SJCRH30 (cell line): ENCODE measurements at places on chromosomes 13 and 19. TPM values are rescaled to one million over a fixed set of nuclear protein-coding genes. Genes with fewer than 3 reads are reported as not detected.

BEST2 gene
- total RNA-seq: 0.04 and 0.10 TPM in 2 replicates

DNA sequence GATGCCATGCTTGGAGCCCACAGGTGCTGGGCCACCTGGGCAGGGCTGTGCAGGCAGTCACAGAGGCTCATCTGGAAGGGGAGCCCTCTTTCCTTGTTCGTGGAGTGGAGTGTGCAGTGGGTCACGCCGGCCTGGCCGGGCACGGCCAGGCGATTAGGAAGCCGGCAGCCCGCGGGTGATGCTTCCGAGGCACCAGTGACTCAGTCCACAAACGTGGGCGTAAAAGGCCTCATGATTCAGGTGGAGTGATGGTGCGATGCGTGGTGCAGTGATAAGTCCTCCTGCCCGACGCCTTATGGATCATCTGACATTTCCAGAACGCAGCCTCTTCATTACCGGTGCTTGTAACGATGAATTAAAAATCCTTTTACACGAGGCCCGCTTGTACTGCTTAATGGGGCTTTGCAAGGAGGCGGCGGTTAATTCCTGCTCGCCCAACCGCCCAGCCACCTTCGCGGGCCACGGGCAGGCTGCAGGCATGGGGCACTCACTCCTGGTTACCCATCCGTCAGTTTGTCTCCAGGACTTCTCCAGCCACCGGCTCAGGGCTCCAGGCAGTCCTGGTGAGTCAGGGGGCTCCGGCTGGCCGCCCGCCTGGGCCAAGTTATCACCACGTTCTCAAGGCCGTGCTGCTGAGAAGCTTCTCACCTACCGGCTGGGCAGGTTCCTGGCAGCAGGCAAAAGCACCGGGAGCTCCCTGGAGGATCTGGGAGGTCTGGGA, 172.4 kb downstream of the KDM4B start:
- no peak overlapping the region for H3K4me3 ChIP-seq
- H3K27ac ChIP-seq: no peak overlapping the region
- no peak for DNase-seq
- H3K27me3 ChIP-seq: no peaks in the 10 kb centered on the region

DNA sequence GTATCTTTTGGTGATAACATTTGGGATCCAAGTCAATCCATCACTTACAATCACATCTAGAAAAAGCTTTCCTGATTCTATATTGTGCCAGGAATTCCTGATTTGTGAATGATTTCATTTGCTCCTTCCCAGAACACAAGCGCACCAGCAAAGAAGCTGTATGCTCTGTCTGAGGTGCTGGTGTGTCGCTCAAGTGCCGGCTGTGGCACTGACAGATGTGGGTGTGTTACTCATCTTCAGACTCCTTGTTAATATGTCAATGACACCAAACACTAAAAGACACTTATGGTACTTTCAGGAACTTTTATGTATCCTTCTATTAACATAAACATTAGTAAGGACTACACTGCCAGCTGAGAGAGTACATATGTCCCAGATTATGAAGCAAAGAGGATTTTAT, 429.1 kb downstream of the ITGBL1 start:
- H3K27me3 ChIP-seq: no peaks in the 10 kb centered on the region
- H3K27ac ChIP-seq: no peak overlapping the region
- H3K4me1 ChIP-seq: peaks cover 3% of the 10 kb centered on the region
- no peak for DNase-seq

DNA sequence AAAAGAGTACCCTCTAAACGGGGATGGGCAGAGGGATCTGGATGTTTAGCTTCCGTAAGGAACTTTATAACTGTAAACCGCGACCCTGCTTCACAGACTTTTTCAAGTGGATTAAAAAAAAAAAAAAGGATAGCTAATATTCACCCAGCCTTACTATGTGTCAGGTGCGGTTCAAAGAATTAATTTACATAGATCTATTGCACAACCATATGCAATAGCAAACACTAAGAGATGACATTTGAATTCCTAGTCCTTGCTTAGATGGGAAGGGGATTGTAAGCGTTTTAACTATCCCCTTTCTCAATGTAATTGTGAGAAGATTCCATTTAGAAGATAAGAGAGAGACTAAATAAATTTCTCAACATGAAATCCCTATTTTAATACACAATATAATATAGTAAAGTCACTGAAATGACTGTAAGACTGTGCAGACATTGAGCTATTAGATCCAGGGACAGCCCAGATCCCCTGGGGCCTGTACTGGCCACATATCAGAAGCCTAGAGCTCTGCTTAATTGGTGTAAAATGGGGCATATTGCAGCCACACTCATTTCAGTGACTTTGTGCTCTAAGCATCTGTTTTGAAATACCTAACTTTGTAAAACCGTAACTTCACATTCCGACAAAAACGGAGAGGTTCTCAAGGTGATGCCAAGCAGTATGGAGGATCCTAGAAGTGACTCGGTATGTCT, 13.6 kb downstream of the LATS2 start:
- no peaks in the 10 kb centered on the region for H3K27me3 ChIP-seq
- peaks cover 7% of the 10 kb centered on the region; the same call in 1 of the 2 replicates for H3K4me1 ChIP-seq
- no peak overlapping the region for H3K4me3 ChIP-seq

NLRP5 gene
- total RNA-seq: not detected in 2 replicates

DNA sequence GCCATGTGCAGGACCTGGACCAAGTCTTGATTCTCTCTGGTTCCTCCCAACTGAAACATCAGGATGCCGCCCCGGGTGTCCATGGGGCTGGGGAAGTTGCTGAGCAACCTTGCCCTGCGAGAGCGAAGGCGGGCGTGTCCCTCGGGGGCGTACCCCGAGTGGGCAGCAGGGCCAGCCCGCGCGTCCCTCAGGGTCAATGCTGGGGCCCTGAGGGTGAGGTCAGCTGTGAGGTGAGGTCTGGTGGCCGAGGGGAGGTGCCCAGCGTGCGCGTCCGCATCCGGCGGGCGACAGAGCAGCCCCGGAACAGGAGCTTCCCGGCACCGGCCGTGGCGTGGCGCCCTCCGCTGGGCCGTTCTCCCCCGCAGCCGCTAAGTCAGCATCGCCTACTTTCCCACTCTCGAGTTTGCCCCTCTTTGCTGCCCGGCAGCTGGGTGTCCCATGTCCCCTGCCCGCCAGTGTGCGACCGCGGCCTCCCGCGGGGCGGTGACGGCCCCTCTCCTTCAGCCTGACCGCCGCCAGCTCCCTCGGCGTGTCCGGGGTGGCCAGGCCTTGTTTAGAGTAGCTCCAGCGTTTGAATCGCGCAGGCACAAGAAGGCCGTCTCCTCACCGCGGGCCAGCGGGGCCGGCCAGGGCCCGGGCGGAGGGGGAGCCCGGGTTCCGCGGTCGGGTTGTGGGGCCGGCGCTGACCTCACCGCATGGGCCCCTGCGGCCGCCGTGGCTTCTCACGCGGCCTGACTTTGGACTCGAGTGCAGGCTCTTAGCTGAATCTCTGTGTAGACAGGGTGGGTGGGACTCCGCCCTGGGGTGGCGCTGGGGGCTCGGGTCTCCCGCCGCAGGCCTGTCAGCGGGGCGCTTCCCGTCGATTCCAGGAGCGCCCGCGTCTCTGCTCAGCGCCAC, 33.0 kb downstream of the GJA3 start:
- H3K36me3 ChIP-seq: no peaks in the 10 kb centered on the region
- H3K4me3 ChIP-seq: peak overlapping the region; percentile 77
- peak overlapping the region; percentile 52 for H3K27ac ChIP-seq
- H3K4me1 ChIP-seq: no peaks in the 10 kb centered on the region

DNA sequence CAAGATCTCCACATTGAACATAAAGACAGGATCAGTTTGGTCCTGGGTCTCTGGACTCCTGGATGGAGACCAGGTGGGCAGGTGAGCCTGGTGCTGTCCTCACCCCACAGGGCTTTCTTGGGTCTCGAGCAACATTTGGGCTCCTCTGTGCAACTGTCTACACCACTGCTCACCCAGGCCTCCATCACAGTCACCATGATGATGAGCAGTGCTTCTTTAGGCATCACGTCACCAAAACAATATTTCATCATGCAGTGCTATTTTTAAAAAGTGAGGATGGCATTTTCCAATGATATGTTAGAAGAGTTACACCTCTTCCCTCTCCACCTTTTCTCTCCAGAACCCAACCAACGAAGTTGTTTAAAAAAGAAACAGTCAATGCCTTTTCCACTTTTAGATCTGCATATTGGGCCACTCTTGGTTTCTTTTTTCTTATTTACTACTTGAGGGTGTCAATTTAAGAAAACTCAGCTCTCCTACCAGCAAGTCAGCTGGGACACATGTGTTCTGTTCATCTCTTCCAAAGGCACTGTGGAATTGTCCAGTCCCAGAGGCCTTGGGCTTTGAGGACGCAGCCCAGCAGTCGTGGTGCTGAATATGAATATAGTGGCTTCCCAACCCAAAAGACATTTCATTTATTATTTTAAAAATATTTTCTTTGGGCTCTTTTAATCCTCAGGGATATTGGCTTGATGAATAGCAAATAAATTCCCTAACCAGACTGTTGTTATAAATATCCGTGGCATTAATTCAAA, 405.7 kb downstream of the KCNRG start:
- no peak overlapping the region for H3K27ac ChIP-seq
- no peaks in the 10 kb centered on the region for H3K27me3 ChIP-seq
- H3K36me3 ChIP-seq: no peaks in the 10 kb centered on the region
- H3K4me3 ChIP-seq: no peak overlapping the region
- no peaks in the 10 kb centered on the region for H3K4me1 ChIP-seq

DNA sequence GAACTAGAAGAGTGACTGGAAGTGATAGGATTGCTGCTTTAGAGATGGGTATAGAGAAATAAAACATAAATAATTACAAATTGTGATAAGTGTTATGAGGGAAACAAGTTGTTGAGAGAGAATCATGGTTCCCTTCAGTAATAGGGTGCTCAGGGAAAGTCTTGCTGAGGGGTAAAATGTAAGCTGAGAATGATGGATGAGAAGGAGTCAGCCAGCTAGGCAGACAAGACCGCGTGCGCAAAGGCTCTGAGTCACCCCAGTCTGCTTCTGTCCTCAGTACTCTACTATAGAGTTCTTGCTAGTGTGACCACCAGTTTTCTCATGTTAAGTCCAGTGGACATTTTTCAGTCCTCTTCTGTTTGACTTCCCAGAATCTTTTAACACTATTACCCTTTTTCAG, 39.5 kb downstream of the PCCA start:
- no peaks in the 10 kb centered on the region for H3K4me1 ChIP-seq
- no peak for DNase-seq
- H3K27ac ChIP-seq: no peak overlapping the region
- no peaks in the 10 kb centered on the region for H3K27me3 ChIP-seq

RGCC gene
- not detected in 2 replicates for total RNA-seq

DEDD2 gene
- total RNA-seq: 16.2 and 18.0 TPM in 2 replicates

KCNN4 gene
- total RNA-seq: 0.38 and 0.63 TPM in 2 replicates

GPR42 gene
- not detected in 2 replicates for total RNA-seq

- H3K4me1 ChIP-seq: peaks cover 10% of the 10 kb centered on the region
- H3K27me3 ChIP-seq: no peaks in the 10 kb centered on the region; the same call in 1 of the 2 replicates
- DNase-seq: no peak
Measured at GRCh38 chr19:49160450-49161189, 3.0 kb downstream of the TRPM4 start.

DNA sequence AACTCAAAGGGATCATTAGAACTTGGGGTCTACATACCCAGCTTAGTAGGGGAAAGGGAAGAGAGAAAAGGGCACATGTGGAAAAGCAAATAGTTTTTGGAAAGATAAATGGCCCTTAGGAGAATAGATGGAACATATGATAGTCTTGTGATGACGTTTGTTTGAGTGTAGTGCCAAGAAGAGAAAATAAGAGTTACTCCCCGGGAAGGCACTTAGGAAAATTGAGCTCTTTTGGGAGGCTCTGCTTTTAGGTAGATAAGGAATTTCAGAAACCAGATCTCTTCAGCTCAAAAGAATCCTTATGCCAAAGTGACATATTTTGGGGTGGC, 44.8 kb upstream of the SERTM1 start:
- no peak overlapping the region for H3K4me3 ChIP-seq
- H3K27ac ChIP-seq: no peak overlapping the region
- H3K36me3 ChIP-seq: no peaks in the 10 kb centered on the region
- no peaks in the 10 kb centered on the region for H3K4me1 ChIP-seq
- H3K27me3 ChIP-seq: no peaks in the 10 kb centered on the region
- no peak for DNase-seq

KIR3DL2 gene
- not detected in 2 replicates for total RNA-seq

- H3K27ac ChIP-seq: no peak overlapping the region
- no peaks in the 10 kb centered on the region for H3K4me1 ChIP-seq
- H3K36me3 ChIP-seq: no peaks in the 10 kb centered on the region
Measured at GRCh38 chr13:52842441-52842840, 6.0 kb downstream of the PCDH8 start.

ZNF440 gene
- total RNA-seq: 16.9 and 21.0 TPM in 2 replicates

DNA sequence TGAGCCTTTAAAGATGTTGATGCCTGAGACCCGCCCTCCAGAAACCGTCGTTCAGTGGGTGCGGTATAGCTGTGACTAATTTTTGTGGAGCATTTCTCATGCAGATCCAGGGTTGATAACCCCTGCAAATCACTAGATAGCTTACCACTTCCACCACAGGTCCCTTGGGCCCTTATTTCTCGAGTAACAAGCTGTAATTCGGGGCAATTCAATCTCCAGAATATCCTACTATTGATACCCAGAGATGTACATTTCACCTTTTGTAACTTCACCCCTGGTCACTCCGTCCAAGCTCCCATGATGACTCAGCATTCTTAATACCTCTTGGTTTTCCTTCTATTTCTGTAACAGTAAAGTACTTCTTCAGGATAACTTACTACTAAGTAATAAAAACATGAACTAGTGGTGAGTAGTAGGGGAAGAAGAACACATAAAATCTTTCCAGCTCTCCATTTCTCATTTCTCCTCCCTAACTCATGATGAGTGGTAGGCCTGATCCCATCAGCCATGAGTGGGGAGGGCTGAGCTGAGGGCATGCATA, 71.9 kb upstream of the UBL3 start:
- H3K27me3 ChIP-seq: no peaks in the 10 kb centered on the region
- peaks cover 55% of the 10 kb centered on the region for H3K4me1 ChIP-seq
- DNase-seq: peak; percentile 57
- no peaks in the 10 kb centered on the region for H3K36me3 ChIP-seq

DNA sequence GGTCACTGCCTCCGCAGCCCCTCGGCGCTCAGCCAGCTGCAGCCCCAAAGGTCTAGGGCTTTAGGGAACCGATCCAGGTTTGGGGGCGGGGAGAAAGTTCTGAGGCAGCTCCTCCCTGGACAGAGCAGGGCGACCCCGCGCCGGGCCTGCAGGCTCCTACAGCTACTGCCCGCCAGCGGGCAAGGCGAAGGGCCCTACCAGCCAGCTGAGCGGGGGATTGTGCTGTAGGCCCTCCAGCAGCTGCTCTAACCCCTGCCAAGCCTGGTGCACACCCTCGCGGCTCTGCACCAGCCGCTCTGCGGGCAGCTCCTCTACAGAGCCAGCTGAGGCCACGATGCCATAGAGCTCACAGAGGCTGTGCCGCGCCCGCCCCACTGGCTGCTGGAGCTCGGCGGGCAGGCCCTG, 14.0 kb downstream of the PLIN4 start:
- DNase-seq: no peak
- peaks cover 18% of the 10 kb centered on the region for H3K4me1 ChIP-seq
- no peak overlapping the region for H3K4me3 ChIP-seq
- H3K27me3 ChIP-seq: no peaks in the 10 kb centered on the region
- H3K36me3 ChIP-seq: no peaks in the 10 kb centered on the region
- no peak overlapping the region for H3K27ac ChIP-seq

CLDND2 gene
- total RNA-seq: not detected in 2 replicates

GRCh38 chr13:93217721-93218261, 8.8 kb upstream of the GPC6 start:
- peak; percentile 54 for DNase-seq
- H3K36me3 ChIP-seq: no peaks in the 10 kb centered on the region
- H3K27me3 ChIP-seq: no peaks in the 10 kb centered on the region
